Pons (tissue), 1 donor: ENCODE measurements at places on chromosomes 11 and 22.

DNA sequence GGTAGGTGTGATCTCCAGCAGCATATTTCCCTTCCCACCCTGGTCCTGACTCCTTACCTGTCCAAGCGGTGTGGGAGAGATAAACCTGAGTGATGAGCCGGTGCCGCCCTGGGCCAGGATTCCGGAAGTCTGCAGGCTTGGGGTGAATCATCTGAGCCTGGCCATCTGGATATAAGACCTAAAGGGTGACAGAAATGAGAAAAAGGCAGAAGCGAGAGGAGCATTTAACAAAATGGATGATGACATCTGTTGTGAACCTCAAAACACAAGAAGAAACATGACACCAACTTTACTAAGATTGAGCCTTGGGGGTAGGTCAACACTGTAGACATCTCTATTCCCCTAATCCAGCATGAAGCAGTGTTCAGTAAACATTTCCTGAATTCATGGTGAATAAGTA is 62.8 kb downstream of the AAMDC start:
- no peak for DNase-seq

GRCh38 chr22:19082101-19082500 is 40.1 kb downstream of the DGCR2 start:
- no peak for DNase-seq

GRCh38 chr11:5671831-5672230 is 13.0 kb downstream of the TRIM5 start:
- DNase-seq, result no peak

GRCh38 chr11:984546-984945 is 52.0 kb downstream of the MUC6 start:
- no peak for DNase-seq

DNA sequence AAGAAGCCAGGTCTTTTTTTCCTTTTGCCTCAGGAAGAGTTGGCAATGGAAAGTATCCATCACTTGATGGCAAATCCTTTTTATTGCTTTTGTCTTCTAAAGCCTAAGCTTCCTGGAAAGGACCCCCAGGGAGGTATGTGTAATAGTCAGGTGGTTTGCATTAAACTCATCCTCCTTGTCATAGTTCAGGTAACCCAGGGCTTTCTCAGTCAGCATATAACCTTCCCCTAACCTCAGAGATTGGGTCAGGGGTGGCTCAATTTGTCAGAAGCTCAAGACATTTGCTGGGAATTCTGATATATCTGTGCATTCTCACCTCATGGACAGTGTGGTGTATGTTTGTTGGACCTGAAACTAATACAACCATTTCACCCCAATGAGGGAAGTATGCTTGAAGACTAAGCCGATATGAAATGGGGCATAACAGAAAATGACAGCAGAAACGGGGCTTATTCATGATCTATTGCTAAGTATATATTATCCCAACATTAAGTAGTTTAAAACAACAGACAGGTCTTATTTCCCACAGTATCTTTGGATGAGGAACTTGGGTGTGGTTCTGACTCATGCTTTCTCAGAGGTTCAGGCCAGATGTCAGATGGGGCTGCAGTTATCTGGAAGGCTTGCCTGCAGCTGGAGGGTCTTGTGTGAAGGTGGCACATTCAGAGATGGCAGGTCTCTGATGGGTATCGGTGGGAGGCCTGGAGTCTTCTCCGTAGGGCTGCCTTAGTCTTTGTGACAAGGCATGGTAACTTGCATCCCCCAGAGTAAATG is 135.8 kb upstream of the SPON1 start:
- no peak for DNase-seq

DNA sequence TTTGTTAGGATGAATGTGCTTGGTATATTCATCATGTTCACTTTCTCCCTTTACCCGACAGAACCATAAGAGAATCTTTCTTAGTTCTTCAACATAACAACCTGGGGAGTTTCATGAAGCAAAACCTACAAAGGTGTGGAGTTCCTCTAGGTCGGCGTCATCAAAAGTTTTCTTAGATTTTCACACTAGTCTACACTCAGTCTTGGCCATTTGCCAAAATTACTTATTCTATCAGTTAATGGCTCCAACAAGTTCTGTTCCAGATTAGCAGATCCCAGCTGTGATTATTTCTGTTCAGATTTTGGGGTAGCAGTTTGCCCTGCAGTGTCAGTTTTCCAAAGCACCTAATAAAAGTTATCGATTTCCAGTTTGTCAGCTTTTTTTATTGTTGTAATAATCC is 935.8 kb upstream of the RAG2 start:
- no peak for DNase-seq
